ENCODE measurements at places on chromosomes 12 and 14. TPM values are rescaled to one million over a fixed set of nuclear protein-coding genes. Genes with fewer than 3 reads are reported as not detected.

DNA sequence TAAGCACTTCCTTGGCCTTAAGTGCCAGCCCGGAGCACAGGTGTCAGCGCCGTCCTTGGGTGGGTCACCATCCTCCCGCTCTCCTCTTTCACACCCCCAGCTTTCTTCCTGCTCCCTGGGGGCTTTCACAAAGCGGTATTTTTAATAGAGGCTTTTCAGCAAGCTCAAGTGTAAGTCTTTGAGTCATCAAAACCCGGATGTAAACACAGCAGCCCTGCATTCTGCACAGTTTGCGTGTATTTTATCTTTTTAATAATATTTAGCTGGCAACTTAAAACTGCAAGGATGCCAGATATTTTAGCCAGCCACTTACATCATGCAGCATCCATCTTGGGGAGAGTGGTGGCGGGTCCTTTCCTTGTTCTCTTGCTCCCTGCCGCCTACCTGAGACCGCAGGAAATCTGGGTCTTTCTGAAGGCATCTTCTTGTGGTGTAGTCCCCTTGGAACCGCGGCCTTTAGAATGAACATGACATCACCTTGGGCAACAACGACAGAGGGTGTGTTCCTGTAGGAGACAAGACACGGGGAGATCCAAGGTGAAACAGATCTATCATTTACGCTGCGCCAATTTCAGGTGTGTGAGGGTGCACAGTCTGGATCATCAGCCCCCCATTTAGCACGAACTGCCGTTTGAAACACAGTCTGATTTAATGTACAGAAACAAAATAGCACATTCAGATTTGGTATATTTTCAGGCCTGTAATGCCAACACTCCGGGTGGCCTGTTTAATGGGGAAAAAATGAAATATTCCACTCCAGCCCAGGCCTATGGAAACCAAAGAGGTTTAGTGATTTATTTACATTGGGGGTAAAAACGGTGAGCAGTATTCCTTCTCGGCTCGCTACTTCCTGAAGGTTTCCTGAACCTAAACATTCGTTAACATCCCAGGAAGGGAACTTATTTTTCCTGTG is 12.5 kb upstream of the IRF2BPL start:
- H3K27ac ChIP-seq = peak overlapping the region; percentile 97
- H3K27me3 ChIP-seq = no peaks in the 10 kb centered on the region
- peaks cover 57% of the 10 kb centered on the region for H3K4me1 ChIP-seq
- peak overlapping the region; percentile 78 for H3K4me3 ChIP-seq
- peak; percentile 58 for DNase-seq

DNA sequence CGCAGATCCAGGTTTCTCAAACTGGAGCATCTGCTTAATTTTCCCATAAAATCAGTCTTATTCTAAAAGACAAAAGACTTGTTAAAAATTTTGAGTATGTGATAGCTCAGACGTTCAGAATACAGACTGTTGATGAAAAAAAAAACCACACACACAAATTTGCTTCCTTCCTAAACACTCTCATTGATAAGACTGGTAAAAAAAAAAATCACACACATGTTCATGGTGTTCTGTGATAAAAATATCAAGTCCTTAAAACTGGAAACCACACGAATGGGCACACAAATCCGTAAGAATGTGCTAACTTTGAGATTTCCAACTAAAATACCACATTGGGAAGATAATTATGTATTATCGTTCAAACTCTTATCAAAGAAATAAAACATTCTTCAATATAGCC is 6.7 kb upstream of the ARID4A start:
- no peaks in the 10 kb centered on the region for H3K27me3 ChIP-seq
- no peak overlapping the region for H3K4me3 ChIP-seq
- peaks cover 15% of the 10 kb centered on the region for H3K4me1 ChIP-seq

DNA sequence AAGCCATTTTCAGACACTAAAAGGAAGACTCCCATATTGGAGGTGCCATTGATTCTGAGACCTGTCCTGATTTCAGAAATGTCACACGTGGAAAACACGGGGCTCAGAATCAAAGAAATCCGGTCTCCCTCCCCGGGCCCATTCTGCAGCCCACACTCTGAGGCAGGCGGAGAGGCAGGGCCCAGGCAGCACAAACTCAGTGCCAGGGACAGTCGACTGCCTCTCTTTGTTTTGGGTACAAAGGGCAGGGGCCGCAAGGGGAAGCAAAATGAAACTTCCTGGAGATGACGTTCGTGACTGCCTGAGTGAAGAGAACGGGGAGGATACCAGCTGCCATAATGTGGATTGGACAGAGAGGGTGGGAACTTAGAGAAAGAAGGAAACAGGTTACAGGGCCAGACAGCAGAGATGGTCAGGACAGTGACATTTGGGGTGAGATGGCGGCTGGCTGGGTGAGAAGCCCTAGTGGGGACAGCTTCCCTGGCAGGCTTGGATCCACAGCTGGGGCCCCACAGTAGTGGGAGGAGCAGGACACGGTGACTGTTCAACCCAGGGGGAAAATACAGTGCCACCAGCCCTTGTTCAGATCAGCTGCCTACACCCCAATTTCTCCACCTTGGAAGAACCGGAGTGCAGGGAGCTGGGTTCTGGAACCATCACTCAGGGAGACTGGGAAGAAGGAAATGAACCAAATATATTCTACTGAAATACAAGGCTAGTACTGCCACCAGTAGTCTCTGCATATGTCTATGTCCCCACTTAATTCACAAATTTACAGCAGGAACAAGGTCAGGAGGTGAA is 8.1 kb downstream of the GAPDH start:
- H3K4me3 ChIP-seq = no peak overlapping the region
- H3K36me3 ChIP-seq = peaks cover 52% of the 10 kb centered on the region
- H3K27ac ChIP-seq = peak overlapping the region; percentile 9

Gene CHGA
- not detected for polyA plus RNA-seq

Gene RDH16
- 0.19 TPM for polyA plus RNA-seq

All from naive thymus-derived CD4-positive, alpha-beta T cell (primary cell).